ENCODE measurements at places on chromosomes 5 and 9.

DNA sequence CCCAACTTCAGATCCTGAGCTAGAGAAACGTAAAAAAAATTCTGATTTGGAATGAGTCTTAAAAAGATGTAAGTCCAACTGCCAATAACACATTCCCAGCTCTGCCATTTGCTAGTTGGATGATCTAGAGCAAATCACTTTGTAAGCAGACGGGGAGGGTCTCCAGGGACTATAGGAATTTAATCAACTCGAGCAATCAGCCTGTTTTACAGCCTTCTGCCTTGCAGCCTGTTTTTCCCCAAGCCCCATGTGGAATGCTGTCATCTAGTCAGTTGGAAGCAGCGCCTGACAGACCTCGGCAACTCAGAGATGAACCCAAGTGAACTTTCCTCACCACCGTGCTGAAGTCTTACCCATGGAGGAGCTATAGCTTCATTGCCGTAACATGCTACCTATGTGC is 34.8 kb upstream of the HRH2 start:
- no peak for DNase-seq

DNA sequence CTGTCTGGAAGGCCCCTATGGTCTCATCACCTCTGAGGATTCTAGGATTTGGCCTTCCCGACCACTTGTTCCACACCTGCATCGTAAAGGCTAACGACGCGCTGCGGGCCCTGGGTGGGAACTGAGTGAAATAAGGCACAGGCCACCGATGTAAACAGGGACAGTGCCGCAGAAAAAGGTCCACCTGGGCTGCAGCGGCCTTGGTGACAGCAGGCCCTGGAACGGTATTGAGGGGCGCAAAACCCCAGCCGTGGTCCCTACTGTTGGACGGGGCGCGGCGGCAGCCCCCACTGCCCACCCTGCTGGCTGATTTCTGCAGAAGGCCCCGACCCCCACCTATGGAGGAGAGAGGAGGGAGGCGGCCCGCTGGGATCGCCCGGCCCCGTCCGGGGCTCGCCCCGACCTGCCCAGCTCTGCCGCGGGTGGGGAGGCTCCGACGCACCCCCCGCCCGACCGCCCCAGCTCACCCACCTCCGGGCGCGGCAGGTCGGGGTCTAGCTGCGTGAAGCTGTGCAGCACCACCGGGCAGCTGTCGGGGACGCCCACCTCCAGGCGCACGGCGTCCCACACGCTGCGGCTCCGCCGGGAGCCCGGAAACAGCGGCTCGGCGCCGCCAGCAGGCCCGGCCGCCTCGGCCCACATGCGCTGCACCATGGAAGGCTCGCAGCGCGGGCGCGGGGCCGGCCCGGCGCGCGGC is 391 bp downstream of the RALGDS start:
- no peak for DNase-seq

GRCh38 chr5:14211818-14212803 is 69.0 kb downstream of the TRIO start:
- no peak for DNase-seq

GRCh38 chr5:91059409-91059808 is 323.7 kb downstream of the ARRDC3 start:
- no peak for DNase-seq

DNA sequence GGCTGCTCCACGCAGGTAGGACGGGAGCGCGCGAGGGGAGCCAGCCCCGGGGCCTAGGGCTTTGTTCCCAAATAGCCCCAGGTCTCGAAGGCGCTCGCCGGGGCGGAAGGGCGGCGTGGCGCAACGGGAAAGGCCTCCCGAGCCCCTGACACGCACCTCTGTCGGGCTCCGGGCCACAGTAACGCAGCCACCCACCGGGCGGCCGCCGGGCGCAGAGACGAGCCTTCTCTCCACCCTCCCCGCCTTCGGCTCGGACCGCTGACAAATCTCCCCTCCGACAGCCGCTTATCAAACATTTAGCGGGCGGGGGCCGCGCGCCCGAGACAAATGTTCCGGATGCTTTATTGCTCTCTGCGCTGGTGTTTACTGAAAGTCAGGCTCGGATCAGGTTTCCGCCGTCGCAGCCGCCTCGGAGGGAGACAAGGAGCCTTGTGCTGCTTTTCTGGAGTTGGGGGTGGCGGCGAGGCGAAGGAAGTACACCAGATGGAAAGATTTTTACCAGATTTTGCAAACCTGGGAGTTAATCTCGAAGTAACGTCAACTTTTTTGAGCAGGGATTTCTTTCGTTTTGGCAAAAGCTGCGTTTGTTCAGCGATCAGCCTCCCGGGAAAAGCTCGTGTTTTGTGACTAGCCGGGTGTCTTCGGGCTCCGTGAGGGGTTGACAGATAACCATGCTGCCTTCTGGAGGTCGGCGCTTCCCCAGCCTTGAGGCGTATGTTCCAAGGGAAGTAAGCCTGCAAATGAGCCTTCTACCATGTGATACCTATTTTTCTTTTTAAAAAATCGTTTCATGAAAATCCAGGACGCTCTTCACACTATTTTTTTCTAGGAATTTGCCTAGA is 950 bp downstream of the RGMB start:
- no peak for DNase-seq

DNA sequence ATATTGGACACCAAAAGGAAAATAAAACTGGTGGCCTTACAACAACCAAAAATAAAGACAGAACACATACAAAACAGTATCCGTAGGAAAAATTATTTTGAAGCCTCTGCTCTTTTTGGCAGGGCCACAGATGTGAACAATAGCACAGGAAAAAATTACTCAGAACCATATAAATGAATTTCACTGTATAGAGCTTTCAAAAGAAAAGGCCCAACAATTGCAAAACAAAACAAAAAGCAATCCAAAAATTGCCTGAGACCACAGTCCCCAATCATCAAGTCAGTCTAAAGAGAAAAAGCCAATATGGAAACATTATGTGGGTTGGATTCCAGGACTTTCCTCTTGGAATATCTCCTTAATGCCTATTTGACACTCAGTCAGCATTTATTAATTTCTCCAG is 243.8 kb downstream of the CEMIP2 start:
- DNase-seq: no peak

GRCh38 chr9:97845763-97846162 is 7.3 kb upstream of the FOXE1 start:
- no peak for DNase-seq

GRCh38 chr5:160837211-160837610 is 14.8 kb downstream of the ATP10B start:
- no peak for DNase-seq

DNA sequence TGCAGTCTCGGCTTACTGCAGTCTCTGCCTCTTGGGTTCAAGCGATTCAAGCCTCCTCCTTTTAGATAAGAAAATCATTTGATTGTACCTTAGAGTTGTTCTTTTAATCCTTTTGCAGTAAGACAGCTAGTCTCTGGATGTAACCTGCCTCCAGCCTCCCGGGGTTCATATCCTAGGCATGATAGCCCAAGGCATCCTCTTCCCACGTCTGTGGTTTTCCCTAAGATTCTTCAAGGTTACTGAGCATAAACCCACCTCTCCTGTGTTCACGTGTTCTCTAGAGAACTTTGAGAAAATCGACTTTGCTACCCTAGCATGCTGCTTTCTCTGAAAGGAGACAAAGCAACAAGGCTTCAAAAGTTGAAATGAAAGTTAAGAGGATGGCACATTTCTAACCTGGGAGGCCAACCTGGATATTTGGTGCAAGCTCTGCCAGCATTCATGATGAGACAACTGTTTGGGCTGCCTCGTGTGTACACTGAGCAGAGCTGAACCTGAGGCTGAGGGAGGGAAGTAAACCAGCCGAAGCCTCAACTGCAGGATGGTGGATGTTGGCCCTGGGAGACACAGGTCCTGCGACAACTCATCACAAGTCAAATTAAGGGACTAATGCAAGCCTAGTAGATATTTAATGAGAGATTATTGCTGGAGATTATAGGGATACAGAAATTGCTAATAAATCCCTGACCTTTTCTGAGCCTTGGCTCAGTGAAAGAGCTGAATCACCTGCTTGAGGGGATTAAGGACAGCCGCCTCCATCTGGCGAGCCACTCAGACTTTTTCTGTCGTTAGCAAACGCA is 261.8 kb downstream of the ARHGAP26 start:
- DNase-seq: no peak
